ENCODE measurements at places on chromosomes 7 and 10.

GRCh38 chr10:113519681-113520115 is 33.2 kb upstream of the HABP2 start:
- no peak for DNase-seq

GRCh38 chr10:75754096-75754831 is 322.8 kb downstream of the LRMDA start:
- DNase-seq = no peak

DNA sequence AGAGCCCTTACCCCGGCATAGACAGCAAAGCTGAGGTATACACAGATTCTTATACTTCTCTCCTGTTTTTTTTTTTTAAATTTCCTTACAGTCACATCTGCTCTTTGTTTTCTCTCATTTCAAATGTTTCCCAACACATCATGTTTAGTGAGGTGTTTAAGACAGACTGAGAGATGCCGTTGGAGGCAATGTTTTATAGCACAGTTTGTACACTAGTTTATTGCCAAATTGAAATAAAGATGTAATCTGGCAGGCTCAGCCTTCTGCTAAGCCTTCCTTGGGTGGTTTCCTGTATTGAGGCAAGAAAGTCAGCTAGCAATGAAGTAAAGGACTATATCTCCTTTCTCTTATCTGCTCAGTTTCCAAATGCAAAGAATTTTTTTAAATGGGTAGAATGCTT is 393.4 kb downstream of the SORCS1 start:
- DNase-seq = no peak

DNA sequence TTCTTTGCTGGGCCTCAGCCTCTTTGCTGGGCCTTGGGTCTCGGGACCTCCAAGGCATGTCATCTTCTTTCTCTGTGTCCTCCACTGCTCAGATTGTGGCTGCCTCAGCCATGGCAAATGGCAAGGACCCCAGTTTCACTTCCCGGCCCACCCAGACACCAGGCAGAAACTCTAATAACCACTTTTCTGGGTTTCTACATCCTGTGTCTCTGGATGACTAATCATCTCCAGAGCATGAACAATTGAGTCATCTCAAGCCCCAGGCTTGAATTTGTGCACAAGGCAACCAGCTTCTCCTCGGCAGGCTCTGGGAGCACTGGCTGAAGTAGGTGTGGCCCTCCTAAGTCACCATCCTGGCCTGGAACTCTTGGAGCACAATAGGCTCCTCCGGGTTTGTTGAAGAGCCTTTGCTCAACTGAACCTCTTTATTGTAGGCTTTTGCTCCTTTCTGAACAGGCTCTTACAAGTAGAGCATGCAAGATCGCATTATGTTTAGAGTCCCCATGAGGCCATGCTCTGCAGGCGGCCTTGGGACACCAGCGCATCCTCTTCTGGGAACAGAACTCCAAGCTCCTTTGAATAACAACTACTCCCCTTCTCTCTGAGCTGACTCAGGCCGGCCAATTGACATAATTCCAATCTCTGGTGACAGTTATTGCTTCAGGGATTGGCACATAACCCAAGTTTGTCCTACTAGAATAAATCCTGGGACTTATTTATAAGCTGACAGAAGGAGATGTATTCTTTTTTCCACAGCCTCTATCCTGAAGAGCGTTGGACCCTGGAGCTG is 218.1 kb downstream of the WDR11 start:
- DNase-seq = no peak

GRCh38 chr7:142669074-142669654 is 80.1 kb upstream of the PRSS1 start:
- no peak for DNase-seq

GRCh38 chr7:111025006-111025405 is 65.9 kb upstream of the LRRN3 start:
- DNase-seq = no peak

GRCh38 chr10:96082748-96083147 is 39.4 kb downstream of the CCNJ start:
- DNase-seq = no peak

DNA sequence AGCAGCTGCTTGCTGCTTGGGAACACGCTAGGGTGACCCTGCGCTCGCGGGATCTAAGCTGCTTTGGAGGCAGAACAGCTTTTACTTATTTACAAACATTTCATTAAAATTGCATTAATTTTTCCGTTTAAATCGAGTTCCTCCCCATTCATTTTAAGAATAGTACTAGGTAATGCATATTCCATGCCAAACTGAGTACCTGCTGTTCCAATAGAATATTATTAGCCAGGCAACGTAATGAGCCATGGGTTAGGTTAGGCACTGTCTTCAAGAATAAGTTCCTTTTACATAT is 860 bp downstream of the EXOC6 start:
- no peak for DNase-seq

GRCh38 chr10:102421757-102422512 is 1.3 kb downstream of the FBXL15 start:
- no peak for DNase-seq

DNA sequence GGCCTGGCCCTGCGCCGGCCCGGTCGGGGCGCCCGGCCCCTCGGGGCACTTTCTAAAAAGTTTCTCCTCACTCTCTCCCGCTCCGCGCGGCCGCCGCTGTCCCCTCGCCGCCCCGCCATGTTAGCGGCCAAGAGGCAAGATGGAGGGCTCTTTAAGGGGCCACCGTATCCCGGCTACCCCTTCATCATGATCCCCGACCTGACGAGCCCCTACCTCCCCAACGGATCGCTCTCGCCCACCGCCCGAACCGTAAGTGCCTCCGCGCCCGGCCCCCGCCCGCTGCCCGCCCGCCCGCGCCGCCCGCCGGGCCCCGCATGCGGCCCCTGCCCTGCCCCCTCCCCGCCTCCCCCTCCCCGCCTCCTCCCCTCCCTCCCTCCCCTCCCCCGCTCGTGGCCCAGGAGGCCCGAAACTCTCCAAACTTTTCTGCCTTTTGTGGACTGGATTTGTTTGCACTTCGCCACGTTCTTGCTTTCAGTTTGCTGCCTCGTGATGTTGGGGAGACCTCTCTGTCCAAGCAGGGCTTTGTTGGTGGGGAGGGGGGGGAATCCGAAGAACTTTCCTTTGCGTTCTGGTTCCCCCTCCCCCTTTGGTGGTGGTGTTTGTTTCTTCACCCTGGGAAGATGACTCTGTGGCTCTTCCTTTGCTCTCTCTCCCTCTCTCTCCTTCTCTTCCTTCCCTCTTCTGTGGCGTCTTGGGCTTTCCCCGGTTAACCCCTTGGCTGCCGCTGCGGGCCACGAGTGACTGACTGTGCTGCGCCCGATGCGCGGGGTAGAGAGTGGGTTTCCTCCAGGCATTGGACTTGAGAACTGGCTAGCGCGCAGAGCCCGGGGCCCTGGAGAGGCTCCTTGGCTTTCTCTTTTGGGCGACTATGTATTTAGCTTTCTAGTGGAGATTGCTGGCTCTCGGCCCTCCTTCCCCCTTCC is 1.6 kb downstream of the TCF7L2 start:
- no peak for DNase-seq

GRCh38 chr10:95458871-95459270 is 102.3 kb downstream of the SORBS1 start:
- DNase-seq = no peak

GRCh38 chr10:114427124-114427852 is 23.0 kb upstream of the AFAP1L2 start:
- no peak for DNase-seq

DNA sequence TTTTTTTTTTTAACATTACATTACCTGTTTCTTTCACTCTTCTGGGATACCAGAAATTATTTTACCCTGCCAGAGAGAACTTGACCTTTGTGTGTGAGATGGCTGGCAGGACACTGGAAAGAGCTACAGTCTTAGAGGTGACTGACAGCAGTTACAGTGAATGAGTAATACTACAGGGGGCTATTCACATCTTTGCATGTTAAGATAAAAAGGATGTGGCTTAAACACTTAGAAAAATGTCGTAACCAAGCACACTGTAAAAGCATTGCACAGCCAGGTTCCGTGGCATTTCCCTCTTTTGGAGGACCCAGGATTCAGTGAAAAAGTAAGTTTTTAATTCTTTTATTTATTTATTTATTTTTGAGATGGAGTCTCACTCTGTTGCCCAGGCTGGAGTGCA is 18.8 kb upstream of the TBC1D12 start:
- DNase-seq = no peak

GRCh38 chr7:128347647-128348097 is 4.0 kb upstream of the RBM28 start:
- DNase-seq = no peak

GRCh38 chr10:110077436-110078130 is 69.8 kb downstream of the ADD3 start:
- DNase-seq = no peak

GRCh38 chr7:158885624-158886023 is 29.3 kb downstream of the DYNC2I1 start:
- no peak for DNase-seq

GRCh38 chr10:8137272-8137681 is 82.8 kb downstream of the GATA3 start:
- DNase-seq = peak; percentile 45

DNA sequence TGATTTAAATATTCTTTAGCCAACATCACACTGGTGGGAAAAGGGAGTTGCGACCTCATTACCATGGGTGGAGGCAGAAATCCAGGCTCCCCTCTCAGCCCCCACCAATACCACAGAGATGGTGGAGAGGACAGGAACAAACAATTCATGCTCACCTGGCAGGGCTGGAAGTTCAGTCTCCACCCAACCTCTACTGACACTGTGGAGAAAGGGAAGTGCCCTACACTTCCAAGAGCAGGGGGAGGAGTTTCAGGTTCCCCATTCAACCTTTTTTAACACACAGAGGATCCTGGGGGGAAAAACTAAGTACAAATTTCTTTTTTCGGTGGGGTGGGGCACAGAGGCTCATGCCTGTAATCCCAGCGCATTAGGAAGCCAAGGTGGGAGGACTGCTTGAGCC is 210.1 kb upstream of the KCTD7 start:
- no peak for DNase-seq

- no peak for DNase-seq
Measured at GRCh38 chr7:126803060-126803665, 449.6 kb downstream of the GRM8 start.

- peak; percentile 49 for DNase-seq
Measured at GRCh38 chr7:129122751-129123509, 21.6 kb upstream of the TSPAN33 start.

DNA sequence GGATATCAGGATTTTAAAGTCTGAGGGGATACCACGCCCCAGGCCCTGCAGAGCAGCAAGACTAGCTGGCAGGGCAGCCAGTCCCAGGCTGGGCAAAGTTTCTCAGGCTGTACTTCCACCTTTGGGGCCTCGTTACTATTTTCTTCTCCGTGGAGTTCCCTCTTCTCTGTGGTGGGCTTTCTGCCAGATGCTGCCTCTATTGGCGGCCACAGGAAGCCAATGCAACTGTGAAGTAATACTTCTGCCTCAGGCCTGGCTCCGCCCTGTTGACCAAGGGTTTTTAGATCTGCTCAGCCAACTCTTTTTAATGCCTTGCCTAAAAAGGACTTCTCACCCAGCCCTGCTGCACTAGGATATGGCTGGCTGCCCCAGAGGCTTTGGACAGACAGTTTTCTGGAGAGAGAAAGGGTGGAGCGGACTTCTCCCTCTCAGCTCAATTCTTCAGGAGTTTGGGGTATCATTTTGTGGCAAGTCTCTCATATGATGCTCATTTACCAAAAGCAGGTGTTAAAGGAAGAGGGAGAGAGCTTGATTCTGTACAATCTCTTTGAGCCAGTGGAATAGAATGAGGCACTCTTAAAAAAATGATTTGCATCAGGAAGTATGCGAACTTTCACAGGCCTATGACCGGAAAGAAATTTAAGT is 67.4 kb downstream of the HHEX start:
- no peak for DNase-seq

- peak; percentile 53 for DNase-seq
Measured at GRCh38 chr10:102119417-102120141, 589 bp downstream of the LDB1 start.

GRCh38 chr7:49692516-49692915 is 80.9 kb upstream of the VWC2 start:
- no peak for DNase-seq

GRCh38 chr10:67664942-67665341 is 31.1 kb downstream of the CTNNA3 start:
- no peak for DNase-seq

DNA sequence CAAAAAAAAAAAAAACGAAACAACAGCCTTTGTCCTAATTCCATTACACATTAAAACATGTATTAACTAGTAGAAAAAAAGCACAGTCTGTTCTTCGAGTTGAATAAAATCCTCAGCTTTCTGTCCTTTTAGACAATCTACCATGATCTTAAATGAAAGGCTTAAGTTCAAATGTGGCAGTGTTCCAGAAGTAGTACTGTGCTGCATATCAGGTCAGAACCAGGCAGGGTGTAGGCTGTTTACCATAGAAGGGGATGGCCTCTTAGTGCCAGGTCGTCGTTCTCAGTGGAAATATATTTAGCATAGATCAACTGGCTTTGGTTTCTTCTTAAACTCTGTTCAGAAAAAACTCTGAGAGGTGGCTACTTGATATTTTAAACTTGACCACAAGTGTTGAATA is 612.0 kb downstream of the CNTNAP2 start:
- DNase-seq = no peak

GRCh38 chr7:151314401-151314800 is 27.2 kb upstream of the NUB1 start:
- no peak for DNase-seq

DNA sequence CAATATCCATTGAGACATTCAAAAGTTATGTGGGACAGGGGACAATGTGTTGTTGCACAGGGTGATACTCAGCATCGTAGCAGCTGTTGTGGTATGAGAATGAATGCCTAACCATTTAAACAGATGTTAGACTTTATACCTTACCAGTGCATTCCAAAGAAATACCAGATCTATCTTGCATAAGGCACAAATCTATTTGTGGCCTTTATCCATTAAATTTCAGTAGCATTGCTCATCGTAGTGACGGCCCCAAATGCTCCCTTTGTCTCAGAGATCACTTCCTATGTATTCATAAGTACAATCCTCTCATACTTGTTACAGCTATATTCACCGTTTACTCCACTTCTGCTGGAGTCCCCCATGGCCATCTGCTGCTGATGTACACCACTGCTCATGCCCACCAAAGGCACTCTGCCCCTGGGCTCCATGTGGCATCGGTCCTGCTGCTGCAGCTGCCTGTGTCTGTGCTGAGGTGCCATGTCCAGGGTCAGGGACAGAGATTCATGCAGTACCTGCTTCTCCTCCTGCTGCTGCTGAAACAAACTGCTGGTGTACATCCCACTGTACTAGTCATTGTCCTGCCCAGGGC is 96.3 kb downstream of the CPED1 start:
- no peak for DNase-seq

DNA sequence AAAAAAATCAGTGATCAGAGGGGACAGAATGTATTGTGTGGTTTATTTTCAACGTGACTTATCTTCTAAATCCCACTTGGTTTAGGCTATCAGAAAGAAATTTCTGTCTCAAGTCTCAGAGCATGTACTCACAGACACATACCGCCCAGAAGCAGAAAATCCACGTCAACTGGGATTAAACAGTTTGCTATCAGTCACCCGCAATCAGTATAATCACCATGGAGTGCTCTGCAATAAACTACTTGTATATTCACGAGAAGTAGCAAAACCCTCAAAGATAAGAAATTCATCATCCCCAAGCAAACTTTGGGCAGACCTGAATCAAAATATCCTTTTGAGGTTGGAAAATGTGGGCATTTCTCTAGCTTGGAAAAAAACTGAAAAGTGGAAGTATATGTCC is 259.1 kb downstream of the FGFR2 start:
- DNase-seq = no peak

GRCh38 chr7:107122486-107122911 is 46.3 kb upstream of the HBP1 start:
- DNase-seq = no peak

All from stimulated activated CD8-positive, alpha-beta memory T cell treated with anti-CD3 and anti-CD28 coated beads, Interleukin-15, amount 100 ng/mL, for 48 hours (primary cell).